ENCODE measurements at places on chromosomes 6 and 20.

- DNase-seq, result no peak
Observed at GRCh38 chr20:36355469-36356171, 49.5 kb downstream of the DLGAP4 start.

- DNase-seq, result no peak
Observed at GRCh38 chr6:64325093-64325492, 689.5 kb downstream of the PHF3 start.

- DNase-seq, result no peak
Observed at GRCh38 chr6:38413102-38413800, 226.5 kb downstream of the BTBD9 start.

GRCh38 chr20:25306991-25307903 lies 59.4 kb downstream of the PYGB start:
- DNase-seq, result no peak
